Activated naive CD4-positive, alpha-beta T cell treated with anti-CD3 and anti-CD28 coated beads, Interleukin-2, amount 50 U/mL, for 16 hours (primary cell): ENCODE measurements at places on chromosomes 3 and 15.

DNA sequence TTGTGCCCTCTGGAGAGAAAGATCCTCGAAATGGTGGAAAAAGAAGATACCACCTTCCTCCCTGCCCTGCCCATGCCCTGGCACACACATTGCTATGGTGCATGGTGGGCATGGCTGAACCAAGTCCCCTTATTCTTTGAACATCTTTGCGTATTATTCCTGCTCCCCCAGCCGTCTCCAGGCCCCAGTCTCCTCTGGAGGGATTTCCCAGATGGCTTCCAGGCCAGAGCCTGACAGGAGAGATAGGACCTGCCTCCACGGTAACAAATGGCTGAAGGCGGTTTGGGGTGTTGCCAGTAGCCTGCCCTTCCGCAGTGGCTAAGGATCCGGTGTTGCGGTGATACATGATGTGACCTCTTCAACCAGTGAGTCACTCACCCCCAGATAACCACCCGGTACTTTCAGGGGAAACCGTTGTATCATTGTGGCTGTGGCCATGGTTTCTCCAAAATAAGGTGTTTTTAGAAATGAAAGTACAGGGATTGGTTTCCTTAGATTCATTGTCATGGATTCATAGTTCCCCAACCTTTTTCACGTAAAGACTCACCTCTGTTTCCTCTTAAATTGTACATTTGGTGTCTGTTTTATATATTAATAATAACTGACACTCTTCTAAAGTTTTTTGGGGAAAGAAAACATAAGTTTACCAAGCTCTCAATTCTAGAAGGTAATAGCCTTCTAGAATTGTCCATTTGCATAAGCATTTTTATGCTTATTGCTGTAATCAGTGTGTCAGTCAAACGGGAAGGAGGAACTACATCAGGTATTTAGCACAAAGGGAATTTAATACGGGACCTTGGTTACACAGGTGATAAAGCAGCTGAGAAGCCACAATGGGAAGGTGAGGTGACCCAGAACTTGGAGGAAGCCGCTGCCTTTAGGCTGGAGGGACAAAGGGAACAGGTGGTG lies 25.9 kb downstream of the SMAD3 start:
- no peak for DNase-seq

- no peak for DNase-seq
Measured at GRCh38 chr3:2655229-2655701, 454.9 kb downstream of the IL5RA start.

- DNase-seq: no peak
Measured at GRCh38 chr3:166190360-166190759, 353.1 kb upstream of the BCHE start.

- peak; percentile 12 for DNase-seq
Measured at GRCh38 chr3:149701206-149701976, 43.6 kb upstream of the WWTR1 start.

- no peak for DNase-seq
Measured at GRCh38 chr3:17801131-17801530, 58.7 kb upstream of the TBC1D5 start.

DNA sequence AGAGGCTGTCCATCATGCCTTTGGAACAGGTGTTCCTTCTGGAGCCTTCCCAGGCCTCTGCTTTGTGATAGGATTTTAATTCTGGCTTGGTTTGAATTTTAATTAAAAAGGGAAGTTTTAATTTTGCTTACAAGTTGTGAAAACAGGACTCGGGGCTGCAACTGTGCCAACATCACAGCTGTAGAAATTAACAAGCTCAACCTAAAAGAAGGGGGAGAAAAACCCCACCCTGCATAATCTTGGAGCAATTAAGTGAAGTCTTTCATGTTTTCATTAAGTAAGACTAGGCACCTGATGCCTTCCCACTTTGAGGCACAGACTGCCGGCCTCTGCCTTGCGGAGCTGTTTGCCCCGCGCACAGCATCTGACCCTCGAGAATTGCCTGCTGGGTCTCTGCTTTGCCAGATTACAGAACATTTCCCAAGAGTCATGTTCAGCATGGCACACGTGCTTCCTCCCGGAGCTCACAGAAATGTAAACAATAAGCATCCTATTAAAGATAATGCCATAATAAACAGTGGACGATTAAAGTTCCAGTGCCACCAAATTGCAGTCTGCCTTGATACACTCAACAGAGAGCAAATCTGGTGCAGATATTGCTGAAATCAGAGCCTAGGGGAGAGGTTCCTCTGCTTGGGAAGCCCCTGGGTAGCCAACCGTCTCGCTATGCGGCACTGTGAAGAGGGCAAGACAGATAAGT lies 364.2 kb downstream of the LRTM1 start:
- no peak for DNase-seq
